ENCODE measurements at places on chromosomes 4 and X. TPM values are rescaled to one million over a fixed set of nuclear protein-coding genes. Genes with fewer than 3 reads are reported as not detected.

CLNK gene
- not detected for total RNA-seq

CYBB gene
- 0.08 TPM for total RNA-seq

RIBC1 gene
- total RNA-seq: 1.3 TPM

RASGEF1B gene
- total RNA-seq: 2.6 TPM

RPS6KA6 gene
- not detected for total RNA-seq

POF1B gene
- 0.07 TPM for total RNA-seq

MMAA gene
- 9.2 TPM for total RNA-seq

CLDN22 gene
- not detected for total RNA-seq

KLKB1 gene
- 0.10 TPM for total RNA-seq

MAGEA4 gene
- not detected for total RNA-seq

CT45A8 gene
- total RNA-seq: not detected

PDE6B gene
- total RNA-seq: 19.2 TPM

ADGRG4 gene
- not detected for total RNA-seq

XPNPEP2 gene
- total RNA-seq: 1.7 TPM

DCAF8L2 gene
- not detected for total RNA-seq

BEND4 gene
- 0.05 TPM for total RNA-seq

Measured in activated naive CD4-positive, alpha-beta T cell treated with anti-CD3 and anti-CD28 coated beads, Interleukin-2, amount 10 ng/mL, durations not matched to agents 5 hours and 36 hours (primary cell).